Naive B cell (primary cell): ENCODE measurements at places on chromosomes 6 and 20.

DNA sequence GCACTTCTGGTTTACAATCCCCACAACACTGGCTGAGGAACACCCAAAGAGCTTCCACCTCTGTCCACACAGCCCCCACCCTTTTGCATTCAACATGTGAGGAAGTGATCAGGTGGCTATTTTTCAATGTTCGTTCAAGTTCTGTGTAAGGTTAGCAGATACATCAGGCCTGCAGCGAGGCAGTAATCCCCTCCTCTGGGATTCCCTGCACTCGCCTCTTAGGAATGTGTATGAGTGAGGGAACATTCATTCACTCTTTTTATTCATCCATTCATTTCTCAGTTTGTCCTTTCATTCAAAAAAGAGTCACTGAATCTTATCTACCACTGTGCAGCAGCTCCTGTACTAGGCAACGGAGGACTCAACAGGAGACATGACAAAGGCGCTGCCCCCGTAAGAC is 236.4 kb upstream of the PRDM1 start:
- DNase-seq: no peak

DNA sequence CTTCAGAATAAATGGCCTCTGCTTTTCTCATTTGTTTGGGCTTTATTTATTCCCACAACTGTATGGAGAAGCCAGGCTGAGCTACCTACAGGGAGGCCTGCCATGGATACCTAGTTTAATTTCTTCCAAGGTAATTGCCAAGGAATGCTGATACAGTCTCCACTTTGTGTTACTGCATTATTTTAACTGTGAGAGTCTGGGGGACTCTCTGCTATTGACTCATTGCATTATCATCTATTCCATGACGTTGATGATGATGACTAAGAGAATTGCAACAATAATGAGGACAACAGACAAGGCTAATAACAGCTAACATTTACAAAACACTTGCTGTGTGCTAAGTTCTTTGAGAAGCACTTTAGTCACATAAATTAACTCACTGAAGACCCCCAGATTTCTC is 88.3 kb upstream of the COL21A1 start:
- DNase-seq: no peak

GRCh38 chr20:4112481-4113421 is 97.4 kb upstream of the RNF24 start:
- DNase-seq: no peak

DNA sequence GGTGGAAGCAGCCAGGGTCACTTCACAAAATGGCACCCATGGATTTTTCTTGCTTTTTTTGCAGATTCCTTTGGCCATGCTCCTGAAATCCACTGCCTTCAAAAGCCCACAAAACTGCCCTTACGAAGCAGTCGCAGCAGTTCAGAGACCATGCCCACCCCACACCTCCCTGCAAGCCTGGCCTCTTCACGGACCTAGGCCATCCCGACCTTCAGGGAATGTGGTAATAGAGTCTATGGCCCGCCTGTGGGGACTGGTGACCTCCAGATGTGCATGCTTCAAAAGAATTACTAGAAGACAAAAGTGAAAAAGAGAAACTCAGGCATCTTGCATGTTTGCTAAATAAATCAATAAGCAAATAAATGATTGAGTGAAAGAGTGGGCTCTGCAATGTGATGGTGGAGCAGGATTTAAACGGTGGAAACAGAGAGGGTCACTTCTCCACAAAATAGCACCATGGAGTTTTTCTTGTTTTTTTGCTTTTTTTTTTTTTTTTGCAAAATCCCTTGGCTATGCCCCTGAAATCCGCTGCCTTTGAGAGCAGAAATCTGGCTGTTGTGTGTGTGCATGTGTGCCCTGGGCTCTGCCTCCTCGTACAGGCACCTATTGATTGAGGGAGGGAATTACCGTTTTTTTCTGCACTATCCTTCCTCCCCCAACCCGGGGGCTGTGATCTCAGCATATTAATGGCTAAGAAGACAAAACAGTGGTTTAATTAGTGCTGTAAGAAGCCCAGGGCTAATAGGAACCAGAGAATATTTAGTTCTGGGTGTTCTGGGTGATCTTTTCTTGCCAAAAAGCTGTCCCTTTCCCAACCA is 107.4 kb downstream of the PXDC1 start:
- no peak for DNase-seq

GRCh38 chr6:116373300-116373699 is 2.6 kb downstream of the DSE start:
- no peak for DNase-seq
